ENCODE measurements at places on chromosomes 12 and 14.

DNA sequence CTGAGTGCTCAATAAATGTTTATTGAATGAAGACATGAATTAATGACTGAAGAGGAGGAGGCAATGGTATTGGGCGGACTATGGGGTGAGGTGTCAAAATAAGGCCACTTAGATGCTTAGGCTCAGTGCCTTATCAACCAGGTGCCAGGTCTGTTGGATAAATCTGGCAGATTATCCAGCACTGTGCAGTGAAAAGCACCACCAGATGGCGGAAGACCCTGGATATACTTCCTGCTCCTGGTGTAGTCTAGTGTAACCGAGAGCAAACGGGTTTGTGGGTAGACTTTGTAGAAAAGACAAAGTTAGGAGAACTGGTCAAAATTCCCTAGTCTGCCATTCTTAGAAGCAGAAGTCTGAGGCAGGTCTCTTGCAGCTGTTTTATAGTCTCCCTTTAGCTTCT lies 306.3 kb downstream of the ATP23 start:
- no peak for DNase-seq

- no peak for DNase-seq
These were observed 362.8 kb downstream of the CACNA1C start for GRCh38 chr12:2415568-2415944.

DNA sequence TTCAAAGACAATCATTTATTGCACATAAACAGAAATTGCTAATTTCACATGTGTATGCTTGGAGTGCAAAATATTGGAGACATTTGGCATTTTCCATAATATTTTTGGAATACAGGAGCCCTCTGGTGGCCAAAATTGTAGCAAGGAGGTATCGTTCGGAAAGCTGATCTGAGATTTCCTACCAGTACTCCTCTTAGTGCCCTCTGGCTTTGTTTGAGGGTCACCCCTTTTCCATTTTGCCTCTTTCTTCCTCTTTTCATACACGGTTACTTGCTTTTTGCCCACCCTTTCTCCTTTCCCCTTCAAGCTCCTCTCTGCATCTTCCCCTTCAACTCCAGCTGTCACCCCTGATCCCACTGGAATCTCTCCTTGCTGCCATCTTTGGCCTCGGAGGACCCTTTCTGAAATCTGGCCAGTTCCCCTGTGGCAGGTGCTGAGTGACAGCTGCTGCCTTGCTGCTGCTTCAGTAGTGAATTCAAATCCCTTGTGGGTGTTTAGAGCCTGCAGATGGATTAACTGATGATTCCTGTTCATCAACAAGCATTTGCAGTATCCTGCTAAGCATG lies 164.6 kb upstream of the PARP11 start:
- peak; percentile 42 for DNase-seq

- DNase-seq: peak; percentile 36
These were observed 214.9 kb downstream of the ADAMTS20 start for GRCh38 chr12:43336962-43337555.

DNA sequence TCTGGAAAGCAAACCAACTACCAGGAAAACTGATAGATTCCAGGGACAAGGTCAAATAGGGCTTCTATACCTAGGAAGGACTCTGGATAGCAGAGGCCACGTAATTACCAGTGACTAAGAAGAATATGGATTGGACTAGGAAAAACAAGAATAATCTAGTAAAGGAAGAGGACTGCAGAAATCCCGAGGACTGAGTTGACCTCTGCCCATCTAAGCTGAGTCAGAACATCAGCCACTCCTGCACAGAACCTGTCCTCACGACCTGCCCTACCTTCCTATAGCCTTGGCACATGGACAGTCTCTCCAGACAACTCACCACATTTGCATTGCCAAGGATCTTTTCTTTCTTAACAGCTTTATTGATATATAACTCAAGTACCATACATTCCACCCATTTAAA lies 2.3 kb downstream of the OR6J1 start:
- DNase-seq: no peak

- no peak for DNase-seq
These were observed 130.9 kb downstream of the NDUFA12 start for GRCh38 chr12:94872671-94872970.

- no peak for DNase-seq
These were observed 99.5 kb downstream of the PDZRN4 start for GRCh38 chr12:41287500-41288141.

DNA sequence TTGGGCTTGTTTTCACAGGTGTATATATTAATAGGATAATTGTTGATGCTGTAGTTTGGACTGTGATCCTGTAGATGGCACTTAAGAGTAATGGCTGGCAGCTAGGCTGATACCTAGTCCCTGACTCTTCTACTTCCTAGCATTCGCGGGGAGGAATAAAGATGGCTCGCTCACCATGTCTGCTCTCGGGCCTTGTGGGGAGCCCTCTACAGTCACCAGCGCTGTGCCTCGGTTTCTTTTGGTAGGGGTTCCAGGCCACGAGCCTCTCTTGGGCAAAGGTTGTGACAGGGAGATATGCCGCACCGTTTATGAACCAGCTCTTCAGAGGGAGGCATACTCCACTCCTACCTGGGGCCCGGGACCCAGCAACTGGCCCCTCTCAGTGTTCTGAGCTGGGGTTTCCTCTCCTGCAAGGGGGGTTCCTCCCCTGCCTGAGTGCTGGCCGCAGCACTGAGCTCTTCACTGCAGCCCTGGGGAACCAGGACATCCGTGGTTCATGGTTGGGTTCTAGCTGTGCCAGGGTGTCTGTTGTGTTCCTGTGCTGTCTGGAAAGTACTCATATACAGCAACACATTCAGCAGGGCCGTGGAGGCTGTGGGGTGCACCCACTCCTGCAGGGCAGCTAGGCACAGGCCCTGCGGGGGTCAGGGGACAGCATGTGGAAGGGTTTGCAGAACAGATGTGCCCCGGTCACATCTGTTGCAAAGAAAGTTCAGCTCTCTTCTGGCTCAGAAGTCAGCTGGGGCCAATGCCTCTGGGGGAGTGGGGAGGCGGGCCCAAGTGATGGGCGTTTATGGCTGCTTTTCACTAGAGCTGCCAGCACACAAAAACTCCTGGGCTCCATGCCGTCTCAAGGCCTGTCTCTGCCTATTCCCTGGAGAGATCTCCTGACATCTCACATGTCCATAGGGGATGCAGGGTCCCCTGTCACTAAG lies 147.9 kb downstream of the PPFIA2 start:
- DNase-seq: no peak

DNA sequence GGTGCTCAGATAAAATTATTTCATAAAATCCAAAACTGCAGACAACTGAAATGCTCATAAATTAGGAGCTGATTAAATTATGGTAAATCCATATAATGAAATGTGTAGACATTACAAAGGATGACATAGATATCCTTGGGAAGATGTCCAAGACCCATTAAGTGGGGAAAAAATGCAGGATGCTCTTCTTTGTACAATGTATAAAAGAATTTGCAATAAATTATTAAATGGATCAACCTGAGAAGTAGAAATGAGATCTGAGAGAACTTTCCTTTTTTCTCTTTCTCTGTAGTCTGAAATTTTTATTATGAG lies 336.4 kb upstream of the E2F7 start:
- DNase-seq: peak; percentile 68

- DNase-seq: no peak
These were observed 39.2 kb downstream of the ATG14 start for GRCh38 chr14:55372423-55372822.

GRCh38 chr12:111409780-111410430 lies 4.2 kb downstream of the SH2B3 start:
- DNase-seq: peak; percentile 73

GRCh38 chr14:55730592-55731310 lies 150.7 kb downstream of the KTN1 start:
- DNase-seq: no peak

GRCh38 chr12:11014234-11014633 lies 8.2 kb downstream of the TAS2R19 start:
- DNase-seq: peak; percentile 4

DNA sequence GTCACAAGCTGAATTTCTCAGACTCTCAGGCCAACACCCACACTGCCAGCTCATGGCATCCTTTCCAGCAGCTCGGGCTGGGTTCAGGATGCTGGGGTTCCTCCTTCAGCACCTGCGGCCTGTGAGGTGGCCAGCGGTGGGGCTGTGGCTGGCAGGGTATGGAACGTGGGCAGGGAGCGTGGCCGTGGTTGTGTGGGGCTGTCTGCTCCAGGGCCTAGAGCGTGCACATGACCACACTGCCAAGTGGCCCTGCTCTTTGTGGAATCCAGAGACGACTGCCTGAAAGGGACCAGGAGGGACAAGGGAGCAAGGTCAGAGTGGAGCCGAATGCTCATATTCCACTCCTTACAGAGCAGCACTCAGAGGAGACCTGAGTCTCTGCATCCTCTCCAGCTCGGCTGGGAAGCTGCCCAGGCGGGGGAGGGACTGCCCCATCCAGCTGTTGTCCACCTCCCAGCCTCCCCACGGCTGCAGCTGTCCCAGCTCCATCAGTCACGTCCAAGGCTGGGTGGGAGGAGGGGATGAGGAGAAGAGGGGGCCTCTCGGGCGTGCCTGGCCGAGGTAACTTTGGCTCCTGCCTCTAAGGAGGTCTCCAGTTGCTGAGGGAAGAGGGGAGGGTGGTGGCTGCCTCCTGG lies 71.3 kb downstream of the TSPAN9 start:
- DNase-seq: no peak

- DNase-seq: no peak
These were observed 2.8 kb upstream of the TMEM52B start for GRCh38 chr12:10175846-10176636.

DNA sequence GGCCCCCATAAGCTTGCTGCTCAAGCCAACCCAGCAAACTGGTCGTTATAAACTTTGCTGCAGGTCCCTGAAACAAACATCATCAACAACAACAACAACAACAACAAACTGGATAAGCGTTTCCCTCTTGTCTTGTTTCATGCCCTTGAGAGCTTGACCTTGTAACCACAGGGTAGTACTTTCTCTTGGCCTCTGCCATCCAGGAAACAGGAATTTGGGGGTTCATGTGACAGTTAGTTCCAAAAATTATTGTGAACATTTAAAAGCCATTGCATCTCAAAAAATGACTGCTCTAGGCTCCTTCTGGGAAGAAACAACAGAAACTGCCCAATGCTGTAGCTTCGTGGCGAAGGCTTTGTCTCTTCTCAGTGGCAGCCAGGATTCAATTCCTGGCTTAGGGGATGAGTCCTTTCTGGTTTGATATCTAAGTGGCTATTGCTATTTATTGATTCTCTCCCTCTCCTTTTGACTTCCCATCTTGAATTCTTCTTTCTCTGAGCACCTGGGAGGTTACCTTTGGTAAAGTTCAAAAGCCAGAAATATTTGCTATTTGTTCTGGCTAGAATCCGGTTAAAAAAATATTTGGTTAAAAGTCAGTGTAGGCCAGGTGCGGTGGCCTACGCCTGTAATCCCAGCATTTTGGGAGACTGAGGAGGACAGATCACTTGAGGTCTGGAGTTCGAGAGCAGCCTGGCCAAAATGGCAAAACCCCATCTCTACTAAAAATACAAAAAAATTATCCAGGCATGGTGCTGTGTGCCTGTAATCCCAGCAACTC lies 52.0 kb upstream of the CPM start:
- DNase-seq: no peak
